Kidney glomerular epithelial cell (primary cell): ENCODE measurements at places on chromosomes 13 and 19.

GRCh38 chr13:28056970-28057712, 43.2 kb downstream of the FLT3 start:
- no peak for DNase-seq

DNA sequence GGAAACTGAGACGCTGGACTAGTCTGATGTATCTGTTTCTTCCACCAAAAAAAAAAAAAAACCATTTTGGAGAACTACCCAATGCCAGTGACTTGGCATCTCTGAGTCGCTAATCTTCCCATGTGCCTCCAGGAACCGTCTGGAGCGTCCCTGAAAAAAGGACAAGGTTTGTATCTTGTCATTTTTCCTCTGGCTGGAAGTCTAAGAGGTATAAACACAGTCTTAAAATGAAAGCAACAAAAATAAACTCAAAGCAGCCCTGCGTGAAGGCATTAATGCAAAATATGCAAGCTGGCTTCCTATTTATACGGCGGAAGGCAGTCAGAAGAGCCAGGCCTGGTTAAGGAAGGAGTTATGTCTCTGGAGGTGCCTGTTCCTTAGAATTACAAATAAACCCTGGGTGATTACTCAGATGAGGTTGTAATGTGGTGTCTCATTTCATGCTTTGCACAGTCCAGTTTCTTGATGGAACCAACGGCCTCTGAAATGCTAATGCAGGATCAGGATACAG, 20.3 kb downstream of the ACTN4 start:
- DNase-seq: peak; percentile 69

DNA sequence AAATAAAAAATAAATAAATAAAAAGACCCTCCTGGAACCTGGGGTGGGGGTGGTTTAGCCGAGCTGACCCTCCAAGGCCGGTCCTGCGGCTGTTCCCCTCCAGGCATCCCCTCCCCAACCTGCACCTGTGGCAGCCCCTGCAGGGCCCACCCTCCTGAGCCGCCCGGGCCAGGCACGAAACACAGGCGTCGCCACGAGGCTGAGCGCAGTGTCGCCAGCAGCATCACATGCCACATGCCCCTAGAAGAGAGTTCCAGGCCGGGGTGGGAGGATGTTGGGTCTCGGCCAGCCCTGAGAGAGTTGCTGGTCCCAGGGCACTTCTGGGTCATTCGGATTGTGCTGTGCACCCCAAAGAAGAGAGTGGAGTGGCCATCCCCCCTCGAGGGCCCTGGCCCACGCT, 82.0 kb downstream of the KDM4B start:
- DNase-seq: no peak

DNA sequence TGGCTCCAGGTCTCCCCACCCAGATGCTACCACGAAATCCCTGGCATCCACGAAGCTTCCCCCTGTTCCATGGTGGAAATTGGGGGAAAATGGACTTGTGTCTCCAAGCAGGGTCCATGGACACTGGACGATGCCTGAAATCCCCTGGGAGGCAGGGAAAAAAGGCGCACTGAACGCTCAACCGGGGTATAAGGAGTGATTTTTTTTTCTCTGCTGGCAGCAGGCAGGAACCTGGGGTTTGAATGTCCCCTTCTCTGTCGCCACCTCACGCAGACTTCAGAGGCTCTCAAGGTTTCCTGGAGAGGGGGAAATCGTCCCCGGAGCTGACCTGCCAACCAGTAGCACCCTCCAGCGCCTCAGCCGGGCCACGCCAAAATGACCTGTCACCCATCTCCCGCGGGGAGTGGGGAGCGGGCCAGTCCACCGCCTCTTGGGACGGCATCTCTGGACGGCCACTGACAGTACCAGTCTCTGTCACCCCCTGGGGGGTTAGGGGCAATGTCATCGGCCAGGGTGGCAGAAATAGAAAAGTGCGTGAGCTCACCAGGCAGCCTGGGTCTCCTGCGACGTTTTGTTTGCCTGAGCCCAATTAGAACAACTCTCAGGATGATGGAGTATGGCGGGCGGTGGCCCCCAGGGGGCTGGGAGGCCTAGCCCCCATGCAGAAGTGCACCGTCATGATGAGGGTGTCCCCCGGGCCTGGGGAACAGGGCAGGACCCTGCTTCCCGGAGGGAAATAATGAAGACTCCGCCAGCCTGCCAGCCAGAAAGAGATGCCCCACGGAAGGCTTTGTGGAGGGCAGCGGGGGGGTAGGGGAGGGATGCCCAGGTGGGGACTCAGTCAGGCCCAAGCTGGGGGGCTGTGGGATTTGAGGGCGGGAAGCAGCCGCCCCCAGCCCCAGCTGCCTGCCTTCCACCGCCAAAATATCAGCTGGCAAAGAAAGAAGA, 2.6 kb downstream of the PTPRS start:
- DNase-seq: no peak

DNA sequence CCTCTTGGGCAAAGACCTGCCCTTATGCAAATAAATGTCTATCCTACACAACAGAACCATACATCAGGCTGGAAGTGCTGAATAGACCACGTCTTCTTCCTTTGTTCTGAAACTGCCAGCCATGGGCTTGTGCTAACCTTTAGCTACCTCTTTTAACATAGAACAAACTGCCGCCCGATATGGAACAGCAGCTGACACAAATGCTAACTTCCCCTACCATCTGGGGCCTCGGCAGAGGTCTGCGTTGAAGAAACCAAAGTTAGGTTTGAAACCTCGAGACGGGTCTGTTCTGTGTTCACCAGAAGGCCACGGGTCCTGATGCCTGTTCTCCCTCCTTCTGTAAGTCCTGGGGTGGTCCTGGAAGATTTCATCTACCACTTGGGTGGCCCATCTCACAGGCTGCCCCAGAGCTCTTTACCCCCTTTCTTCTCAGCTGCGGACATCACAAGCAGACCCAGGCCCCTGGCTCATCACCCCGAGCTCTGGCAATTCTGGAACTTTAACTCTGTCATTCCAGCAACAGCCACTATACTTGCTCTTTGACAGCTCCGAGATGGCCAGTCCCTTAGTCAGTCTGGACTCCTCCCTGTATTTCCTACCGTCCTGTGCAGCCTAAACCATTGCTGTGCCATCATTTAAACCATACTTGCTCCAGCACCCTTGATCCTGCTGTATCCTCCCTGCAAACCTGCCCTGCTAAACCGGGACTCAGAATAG, 146.7 kb downstream of the USP12 start:
- no peak for DNase-seq

DNA sequence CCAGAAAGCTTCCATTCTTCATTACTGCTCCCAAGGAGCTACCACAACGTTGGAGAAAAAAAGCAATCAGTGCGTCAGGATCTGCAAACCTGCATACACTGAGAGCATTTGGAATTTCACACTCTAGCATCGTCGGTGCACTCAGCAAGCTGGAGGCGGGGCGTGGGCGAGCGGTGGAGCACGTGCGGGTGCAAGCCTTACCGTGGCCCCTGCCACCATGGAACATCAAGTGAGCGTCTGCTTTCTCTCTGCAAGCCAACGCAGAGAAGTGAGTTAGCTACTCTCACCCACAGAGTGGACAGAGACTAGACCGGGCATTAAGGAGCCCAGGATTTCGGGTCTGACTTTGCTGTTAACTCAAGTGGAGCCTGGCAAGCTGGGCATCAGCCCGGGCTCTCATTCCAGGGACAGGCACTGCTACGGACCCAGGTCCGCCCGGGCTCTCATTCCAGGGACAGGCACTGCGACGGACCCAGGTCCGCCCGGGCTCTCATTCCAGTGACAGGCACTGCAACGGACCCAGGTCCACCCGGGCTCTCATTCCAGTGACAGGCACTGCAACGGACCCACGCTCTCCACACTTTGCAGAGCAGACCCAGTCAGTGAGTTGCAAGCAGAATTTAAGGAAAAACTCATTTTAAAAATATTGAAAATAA, 124.1 kb upstream of the SPACA7 start:
- no peak for DNase-seq

GRCh38 chr13:46022481-46022880, 30.1 kb downstream of the ZC3H13 start:
- DNase-seq: no peak

DNA sequence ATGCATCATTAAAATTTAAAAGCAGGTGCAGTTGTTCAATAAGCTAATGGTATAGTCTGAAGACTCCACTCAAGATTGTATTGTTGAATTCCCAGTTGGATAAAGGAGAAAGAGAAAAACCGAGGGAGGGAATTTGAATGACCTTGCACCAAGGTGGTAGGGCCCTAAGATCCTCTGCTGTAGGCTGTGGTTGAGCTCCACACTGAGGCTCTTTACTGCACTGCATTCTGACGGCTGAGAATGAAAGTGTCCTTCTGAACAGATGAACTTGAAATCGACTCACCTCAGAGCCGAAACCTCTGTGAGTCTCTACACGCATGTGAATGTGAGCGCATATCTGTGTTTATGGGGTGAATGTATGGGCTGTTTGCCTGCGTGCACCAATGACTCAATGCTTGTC, 388.9 kb upstream of the DACH1 start:
- peak; percentile 42 for DNase-seq

GRCh38 chr13:99610702-99611289, 109.5 kb downstream of the TM9SF2 start:
- no peak for DNase-seq

DNA sequence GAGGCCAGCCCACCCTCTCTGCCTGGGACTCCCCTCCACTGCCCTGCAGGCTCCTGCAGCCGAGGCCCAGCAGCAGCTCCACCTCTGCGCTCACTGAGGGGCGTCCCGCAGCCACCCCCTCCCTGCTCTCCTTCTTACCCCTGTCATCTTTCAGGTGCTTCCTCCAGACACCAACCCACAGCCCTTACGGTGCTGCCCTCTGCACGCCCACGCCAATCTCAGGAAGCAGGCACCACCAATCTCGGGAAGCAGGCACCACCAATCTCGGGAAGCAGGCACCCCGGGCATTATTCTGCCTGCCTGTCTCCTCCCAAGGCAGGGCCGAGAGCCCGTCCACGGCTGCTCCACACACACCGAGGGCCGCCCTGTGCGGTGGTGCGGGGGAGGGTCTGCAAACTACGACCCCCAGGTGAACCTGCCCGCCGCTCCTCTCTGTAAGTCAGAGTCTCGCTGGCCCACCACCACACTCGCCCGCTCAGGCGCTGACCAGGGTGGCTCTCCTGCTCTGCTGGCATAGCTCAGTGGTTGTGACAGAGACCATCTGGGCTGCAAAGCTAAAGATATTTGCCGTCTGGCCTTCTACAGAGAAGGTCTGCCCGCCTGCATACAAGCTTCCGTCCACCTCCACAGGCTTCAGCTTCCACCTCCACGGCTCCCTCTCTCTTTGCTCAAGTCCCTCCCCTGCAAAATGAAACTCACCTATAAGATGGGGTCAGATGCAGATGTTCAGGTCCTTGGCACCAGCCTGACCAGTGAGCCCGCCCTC, 2.9 kb downstream of the LSM7 start:
- no peak for DNase-seq

DNA sequence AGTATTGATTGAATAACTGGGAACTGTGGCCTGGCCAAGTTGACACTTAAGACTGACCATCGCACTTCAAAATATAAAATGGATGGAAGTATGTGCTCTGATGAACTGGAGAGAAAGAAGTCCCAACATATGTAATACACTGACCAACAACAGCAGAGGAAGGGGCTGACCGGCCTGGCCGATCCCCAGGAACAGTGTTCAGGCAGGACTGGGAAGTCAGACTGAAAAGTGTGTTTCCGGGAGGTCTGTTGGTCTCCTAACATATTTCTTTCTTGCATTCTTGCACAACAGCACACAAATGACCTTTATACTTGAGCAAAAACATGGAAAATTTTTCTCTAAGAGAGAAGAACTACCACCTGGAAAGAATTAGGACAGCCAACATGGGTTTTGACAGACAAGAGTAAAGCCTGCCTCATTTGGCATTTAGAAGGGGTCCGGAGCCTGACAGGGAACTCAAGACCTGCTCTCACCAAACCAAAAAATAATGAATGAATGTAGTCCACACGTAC, 297.8 kb downstream of the OXGR1 start:
- DNase-seq: no peak

- no peak for DNase-seq
Measured at GRCh38 chr13:31625115-31625514, 114.2 kb upstream of the RXFP2 start.

- no peak for DNase-seq
Measured at GRCh38 chr19:16330806-16331690, 6.4 kb downstream of the KLF2 start.

DNA sequence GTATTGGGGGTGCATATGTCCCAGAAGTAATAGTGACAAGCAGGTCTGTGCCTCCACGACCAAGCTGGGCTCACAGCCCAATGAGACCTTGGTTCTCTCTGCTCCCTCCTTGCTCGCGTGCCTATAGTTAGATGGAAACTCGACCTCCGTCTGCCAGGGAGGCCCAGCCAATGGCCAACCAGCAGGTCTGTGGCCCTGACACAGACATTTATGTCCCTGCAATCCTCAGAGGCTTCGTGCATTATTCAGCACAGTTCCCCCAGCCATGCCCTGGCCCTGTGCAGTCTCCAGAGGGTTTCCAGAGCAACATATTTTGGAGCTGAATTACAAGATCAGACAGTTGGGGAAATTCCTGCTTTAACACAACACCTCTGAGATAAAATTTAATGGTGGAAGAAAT, 105.1 kb downstream of the UQCRFS1 start:
- no peak for DNase-seq
